Osteocyte (in vitro differentiated cells): ENCODE measurements at places on chromosomes 7 and 10. TPM values are rescaled to one million over a fixed set of nuclear protein-coding genes. Genes with fewer than 3 reads are reported as not detected.

The HHEX gene
- total RNA-seq: 1.2 and 1.7 TPM in 2 replicates

The OR2A1 gene
- not detected in 2 replicates for total RNA-seq

The PTPRN2 gene
- total RNA-seq: 0.50 and 0.59 TPM in 2 replicates

The CDK1 gene
- total RNA-seq: 12.6 and 13.1 TPM in 2 replicates

The UPK3B gene
- 1.5 and 2.2 TPM in 2 replicates for total RNA-seq

The URGCP gene
- 28.5 and 29.4 TPM in 2 replicates for total RNA-seq

The HPSE2 gene
- total RNA-seq: not detected in 2 replicates

The CLEC2L gene
- total RNA-seq: not detected in 2 replicates

- DNase-seq: no peak
Measured at GRCh38 chr7:22195397-22196172, 161.4 kb downstream of the RAPGEF5 start.

- DNase-seq: no peak
Measured at GRCh38 chr10:96584035-96584434, 2.8 kb downstream of the TM9SF3 start.

DNA sequence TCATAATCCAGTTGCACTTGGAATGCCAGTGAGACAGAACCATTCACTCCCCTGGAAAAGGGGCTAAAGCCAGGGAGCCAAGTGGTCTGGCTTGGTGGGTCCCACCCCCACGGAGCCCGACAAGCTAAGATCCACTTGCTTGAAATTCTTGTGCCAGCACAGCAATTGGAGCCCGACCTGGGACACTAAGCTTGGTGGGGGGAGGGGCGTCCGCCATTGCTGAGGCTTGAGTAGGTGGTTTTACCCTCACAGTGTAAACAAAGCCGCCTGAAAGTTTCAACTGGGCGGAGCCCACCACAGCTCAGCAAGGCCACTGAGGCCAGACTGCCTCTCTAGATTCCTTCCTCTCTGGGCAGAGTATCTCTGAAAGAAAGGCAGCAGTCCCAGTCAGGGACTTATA lies 200.7 kb upstream of the NPSR1 start:
- DNase-seq: no peak

DNA sequence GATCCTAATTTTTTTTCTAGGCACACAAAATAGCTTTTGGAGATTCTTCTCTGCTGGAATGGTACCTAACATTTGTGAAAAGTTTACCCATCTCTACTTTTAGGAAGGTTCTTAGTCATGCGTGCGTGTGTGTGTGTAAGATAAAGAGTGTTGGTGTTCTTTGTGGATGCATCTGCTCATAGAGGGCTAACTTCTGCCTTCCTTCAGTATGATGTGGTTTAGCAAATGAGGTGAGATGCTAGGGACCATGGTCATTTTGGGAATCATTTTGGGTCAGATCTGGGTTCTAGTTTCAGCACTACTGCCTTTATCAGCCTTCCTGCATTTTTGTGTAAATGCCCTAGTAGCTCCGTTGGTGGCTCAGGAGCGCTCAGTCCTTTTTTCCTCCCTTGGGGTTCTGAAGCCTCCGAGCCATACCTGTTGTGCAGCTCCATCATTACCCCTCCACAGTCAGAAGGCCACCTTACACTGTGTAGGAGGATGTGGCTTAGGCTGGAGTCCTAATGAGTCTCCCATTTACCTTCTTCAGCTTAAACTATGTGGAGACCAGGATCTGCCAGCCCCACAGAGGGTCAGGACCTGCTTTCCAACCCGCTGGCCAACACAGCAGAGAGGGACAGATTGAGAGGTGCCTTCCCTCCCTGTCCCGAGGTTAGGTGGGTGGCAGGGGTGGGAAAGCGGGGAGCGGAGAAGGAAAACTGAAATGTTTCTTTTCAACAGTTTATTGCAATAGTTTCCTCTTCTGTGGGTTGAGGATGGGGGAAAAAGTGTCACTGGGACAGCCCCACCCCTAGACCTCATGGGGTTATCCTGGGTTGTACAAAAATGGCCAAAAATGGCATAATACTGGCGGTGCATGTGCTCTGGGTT lies 31.2 kb downstream of the TSPAN14 start:
- DNase-seq: no peak

DNA sequence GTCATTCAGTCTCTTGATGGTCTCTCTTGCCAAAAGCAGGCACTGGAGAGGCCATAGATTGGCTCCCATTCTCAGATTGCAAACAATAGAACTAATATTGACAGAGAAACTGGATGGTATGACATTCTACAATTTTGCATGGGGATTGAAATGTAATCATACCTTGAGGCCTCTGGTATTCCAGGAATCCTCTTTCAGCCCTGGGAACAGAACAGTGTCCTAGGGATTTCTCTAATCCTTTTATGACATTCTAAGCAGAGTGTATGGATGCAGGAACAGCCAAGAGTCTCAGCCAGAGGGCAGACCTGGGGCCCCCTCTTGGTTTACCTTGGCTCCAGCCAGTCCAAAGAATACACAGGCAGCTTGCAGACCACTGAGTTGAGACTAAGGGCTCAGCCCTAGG lies 206.4 kb downstream of the KCNMA1 start:
- DNase-seq: no peak

DNA sequence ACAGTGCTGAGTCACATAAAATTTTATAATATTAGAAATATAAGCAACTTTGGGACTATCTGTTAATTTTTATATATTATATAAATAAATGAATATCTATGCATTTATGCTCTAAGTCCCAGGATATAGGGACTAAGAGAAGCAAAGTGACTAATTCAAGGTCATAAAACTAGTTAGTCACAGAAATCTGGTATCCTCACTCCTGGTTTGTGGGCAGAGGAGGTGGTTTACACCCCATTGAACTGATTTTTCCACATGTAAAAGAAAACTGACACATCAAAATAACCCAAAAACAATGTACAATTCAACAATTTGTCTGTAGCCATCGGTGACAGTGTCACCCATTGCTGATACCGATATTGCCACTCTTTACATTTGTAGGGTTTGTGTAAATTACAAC lies 3.0 kb downstream of the PCLO start:
- no peak for DNase-seq

GRCh38 chr7:9962742-9963141 lies 1010.9 kb upstream of the PHF14 start:
- DNase-seq: no peak

DNA sequence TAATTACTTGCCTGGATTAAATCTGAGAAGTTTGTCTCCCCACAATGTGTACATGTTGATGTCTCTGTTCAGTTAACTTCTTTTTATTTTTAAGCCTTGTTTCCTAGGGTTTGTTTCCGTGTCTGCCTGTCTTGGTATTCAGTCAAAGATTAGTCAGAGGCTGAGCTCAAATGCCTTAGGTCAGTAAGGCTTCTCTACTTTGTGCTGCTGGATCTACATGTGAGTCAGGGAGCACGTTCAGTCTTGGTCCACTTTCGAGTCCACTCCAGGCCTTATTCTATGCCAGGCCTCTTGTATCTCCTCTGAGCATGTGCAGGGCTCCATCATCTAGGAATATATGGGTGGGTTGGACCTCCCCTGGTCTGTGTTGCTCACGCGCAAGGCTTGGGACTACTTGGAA lies 93.3 kb upstream of the FZD8 start:
- DNase-seq: no peak

DNA sequence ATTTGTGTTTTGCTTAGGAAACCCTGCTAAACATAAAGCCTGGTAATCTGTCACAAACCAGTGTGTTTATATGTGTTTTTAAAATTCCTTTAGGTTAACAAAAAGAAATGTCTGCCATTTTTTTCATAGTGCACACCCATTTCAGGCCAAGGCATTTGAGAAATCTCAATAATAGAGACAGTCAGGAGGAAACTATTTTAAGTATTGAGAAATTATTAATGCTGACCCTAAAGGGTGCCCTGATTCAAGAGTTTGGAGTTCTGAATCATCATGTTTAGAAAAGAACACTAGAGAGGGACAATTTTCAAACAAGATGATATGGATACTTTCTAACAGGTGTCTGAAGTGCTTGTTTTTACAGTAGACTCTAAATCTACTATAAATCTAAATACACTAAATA lies 28.7 kb downstream of the MALRD1 start:
- no peak for DNase-seq

DNA sequence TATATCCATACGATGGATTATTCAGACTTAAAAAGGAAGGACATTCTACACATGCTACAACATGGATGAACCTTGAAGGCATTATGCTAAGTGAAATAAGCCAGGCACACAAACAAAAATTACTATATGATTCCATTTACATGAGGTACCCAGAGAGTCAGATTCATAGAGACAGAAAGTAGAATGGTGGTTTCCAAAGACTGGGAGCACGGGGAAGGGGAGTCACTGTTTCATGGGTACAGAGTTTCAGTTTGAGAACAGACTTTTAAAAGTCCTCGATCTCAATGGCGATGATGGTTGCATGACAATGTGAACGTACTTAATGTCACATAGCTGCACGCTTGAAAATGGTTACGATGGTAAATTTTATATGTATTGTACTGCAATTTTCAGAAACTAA lies 39.3 kb downstream of the NUDCD3 start:
- DNase-seq: no peak
